Stimulated activated CD8-positive, alpha-beta memory T cell treated with anti-CD3 and anti-CD28 coated beads, Interleukin-12 subunit alpha, Interleukin-12 subunit beta, amount 100 ng/mL, for 4 hours (primary cell): ENCODE measurements at places on chromosomes 2 and 18.

DNA sequence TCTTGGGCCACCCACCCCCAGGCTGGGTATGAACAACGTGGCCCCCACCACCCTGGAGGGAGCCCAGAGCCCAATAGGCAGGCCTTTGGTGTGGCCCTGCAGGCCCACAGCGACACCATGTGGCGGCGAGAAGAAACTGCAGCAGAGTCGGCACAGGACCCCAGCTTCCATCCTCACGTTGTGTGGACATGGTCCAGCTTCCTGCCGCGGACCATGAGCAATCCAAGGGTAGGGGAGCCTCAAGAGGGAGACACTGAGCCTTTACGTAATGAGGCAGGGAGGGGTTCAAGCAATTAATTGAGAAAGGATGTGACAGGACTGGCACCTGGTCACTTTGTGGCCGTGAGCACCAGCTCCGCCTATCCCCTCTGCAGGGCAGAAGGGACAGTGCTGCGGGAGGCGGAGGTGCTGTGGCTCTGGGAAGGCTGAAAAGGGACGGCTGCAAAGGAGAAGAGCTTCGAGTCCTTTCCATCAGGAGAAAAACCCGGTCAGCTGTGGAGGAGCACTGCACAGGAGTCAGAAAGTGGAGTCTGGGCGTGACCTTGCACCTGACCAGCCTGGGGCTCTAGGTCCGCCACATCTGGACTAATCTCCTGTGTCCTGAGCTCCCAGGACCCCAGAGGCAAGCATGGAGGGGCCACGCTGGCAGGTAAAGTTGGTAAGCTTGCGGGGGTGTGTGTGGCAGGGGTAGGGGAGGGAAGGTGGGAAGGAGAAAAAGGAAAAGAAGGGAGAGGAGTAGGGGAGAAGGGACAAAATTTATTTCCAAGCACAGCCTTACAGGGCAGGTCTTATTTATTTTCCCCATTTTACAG is 44.9 kb downstream of the TMEM37 start:
- DNase-seq, result no peak

GRCh38 chr18:34911661-34912384 is 129.4 kb upstream of the MAPRE2 start:
- DNase-seq, result no peak

- no peak for DNase-seq
These were observed 231.8 kb upstream of the MYT1L start for GRCh38 chr2:2562867-2563266.

DNA sequence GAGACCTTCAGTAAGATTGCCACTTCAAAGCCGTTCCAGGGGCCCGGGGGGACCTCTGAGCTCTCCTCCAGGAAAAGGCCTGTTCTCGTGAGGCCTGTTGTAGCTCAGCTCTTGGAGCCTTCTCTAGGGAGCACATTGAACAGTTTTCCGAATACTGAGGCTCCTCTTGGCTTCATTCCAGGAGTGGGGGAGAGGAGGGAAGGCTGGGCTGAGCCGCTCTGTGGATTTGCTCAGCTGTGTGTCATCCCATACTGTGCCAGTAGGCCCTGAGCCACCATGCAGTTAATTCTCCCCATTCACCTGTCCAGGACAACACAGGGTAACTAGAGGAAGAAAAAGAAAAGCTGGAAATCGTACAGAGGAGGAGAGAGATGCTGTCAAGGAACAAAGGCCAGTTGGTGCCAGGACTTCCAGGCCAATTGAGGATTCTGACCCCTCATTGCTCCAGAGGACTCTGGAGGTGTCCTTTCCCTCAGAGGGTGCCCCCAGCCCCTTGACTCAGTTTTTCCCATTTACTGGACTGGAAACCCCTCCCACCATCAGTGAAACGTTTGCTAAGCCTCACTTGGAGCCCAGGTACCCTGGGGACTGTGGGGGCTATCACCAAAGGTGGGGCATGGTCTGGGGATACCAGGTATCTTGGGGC is 41.4 kb downstream of the HS1BP3 start:
- no peak for DNase-seq

DNA sequence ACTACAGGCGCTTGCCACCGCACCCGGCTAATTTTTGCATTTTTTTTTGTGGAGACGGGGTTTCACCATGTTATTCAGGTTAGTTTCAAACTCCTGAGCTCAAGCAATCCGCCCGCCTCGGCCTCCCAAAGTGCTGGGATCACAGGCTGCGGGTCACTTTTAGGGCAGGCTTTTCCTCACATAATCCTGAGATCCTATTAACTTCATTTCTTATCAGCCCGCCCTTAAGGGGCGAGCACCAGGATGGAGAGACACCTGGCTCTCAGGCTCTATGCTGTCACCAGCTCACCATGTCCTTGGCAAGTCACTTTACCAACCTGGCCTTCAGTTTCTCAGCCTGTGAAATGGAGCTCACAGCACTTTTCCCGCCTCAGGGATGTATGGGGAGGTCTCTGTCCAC is 23.0 kb downstream of the ZFP36L2 start:
- no peak for DNase-seq
